Liver (tissue), 10 donors: ENCODE measurements at places on chromosomes 16 and 17.
A peak's percentile ranks its signal among the peaks of the same experiment; 100 is the strongest.

DNA sequence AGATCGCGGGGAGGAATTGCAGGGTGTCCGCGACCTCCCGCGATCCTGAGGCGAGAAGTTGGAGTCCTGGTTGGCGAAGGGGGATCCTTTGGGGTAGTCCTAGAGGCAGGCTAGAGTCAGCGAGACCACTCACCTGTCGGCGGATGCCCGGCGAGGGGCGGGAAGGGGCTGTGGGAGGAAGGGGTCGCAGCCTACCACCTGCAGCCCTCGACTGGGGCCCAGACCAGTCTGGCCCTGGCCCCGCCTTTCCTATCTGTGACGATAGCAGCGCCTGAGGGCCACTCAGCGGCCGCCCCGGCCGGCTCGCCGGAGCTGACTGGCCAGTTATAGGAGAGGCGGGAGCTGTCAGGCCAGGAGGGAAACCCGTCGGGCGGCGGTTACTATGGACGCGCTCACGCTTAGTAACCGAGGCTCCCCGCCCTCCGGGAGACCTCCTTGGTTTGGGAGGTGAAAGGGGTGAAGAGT is at the start of gene TEKT3:
Gene TEKT3, minus strand, starts transcription at position 213 of the 465 bp plus-strand sequence. CDS start 10,012 bp downstream, outside the sequence.
- DNase-seq: peak; percentile 67

- DNase-seq: no peak
Observed at GRCh38 chr17:80498242-80498919, 22.0 kb upstream of the NPTX1 start.

DNA sequence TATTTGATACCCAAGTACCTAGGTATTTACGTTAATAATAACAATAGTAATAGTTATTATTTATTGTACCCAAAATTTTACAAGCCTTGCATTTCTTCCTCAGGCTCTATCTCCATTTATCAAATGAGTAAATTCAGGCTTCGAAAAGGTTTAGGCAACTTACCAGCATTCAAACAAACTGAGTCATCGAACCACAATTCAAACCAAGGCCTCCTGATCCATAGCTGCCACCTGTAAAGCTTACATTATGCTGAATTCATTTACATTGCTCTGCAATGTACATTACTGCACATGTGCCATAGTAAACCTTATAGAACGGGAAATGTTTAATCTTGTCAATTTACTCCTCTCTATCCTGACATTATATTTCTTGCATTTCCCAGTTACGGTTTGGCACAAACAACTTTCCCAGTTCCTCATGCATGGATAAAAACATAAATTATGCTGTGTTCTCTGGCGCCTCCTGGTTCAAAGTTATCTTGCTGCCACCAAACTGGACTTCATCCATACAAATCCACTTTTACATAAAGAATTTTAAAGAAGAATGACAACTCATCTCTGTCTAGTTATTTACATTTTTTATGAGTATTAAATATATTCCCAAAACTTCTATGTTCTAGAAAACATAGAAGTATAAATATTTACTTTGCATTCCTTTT is 360.6 kb upstream of the SOX9 start:
- no peak for DNase-seq

DNA sequence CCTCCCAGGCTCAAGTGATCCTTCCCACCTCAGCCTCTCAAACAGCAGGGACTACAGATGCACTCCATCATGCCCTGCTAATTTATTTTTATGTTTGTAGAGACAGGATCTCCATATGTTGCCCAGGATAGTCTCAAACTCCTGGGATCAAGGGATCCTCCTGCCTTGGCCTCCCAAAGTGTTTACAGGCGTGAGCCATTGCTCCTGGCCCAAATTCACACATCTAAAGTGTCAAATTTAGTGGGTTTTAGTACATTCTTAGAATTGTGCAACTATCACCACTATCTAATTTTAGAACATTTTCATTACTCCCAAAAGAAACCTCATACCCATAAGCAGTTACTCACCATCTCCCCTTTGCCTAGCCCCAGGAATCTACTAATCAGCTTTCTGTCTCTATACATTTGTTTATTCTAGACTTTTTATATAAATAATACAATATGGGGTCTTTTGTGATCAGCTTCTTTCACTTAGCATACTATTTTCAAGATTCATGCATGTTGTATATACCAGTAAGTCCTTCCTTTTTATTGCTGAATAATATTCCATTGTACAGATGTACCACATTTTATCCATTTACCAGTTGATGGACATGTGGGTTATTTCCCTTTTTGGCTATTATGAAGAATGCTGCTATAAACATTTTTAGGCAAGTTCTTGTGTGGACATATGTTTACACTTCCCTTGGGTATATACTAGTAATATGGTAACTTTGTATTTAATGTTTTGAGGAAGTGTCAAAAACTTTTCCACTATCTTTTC is 25.1 kb upstream of the ITGA2B start:
- no peak for DNase-seq

- no peak for DNase-seq
Observed at GRCh38 chr16:83113317-83113716, 486.5 kb downstream of the CDH13 start.

DNA sequence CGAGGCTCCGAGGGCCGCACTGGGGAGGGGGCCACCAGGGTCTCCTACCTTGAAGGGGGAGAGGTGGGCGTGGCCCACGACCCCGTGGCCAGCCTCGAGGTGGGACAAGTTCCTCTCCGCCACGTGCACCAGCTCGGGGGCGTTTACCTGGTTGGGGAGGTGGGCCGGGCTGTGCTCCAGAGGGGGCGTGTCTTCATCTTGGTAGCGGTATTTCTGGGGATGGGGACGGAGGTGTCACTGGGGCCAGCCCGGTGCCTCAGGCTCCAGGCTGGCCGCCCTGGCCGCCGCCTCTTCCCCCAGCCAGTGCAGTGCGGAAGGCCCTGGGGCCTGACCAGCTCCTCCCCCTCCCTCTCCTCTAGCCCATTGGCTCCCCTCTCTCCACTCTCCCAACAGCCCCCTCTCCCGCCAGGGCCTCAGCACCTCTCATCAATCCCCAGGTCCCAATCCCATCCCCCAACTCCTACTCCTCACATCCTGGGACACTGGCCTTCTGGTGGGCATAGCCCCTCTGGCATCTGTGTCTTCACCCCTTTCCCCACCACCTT is 11.5 kb downstream of the DLG4 start:
- DNase-seq: no peak

GRCh38 chr16:72291121-72291520 is 119.2 kb upstream of the PMFBP1 start:
- no peak for DNase-seq

DNA sequence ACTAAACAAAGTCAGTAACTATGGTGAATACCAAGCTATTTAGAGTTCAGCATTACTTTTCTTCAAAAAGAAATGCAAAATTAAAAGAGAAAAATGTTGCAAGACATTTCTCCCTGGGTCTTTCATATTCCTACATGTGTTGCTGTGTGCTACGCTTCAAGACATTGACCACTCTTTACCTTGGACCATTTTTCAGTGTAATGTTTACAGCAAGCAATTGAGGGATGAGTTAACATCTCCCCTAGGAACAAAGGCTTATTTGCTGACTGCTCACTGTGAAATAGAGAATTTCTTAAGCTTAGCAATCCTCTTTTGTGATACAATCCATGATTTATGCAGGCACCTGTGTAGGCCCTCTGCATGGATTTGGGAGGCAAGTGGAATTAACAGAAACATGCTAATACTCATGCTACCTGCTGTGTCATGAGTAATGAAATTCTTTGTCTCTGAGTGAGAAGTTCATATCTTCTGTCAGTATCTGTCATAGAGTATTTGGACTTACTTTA is 1202.9 kb upstream of the CDH8 start:
- DNase-seq: no peak

GRCh38 chr17:14790521-14790920 is 474.6 kb downstream of the PMP22 start:
- no peak for DNase-seq

GRCh38 chr16:57986196-57986595 is 14.3 kb downstream of the ZNF319 start:
- DNase-seq: no peak

DNA sequence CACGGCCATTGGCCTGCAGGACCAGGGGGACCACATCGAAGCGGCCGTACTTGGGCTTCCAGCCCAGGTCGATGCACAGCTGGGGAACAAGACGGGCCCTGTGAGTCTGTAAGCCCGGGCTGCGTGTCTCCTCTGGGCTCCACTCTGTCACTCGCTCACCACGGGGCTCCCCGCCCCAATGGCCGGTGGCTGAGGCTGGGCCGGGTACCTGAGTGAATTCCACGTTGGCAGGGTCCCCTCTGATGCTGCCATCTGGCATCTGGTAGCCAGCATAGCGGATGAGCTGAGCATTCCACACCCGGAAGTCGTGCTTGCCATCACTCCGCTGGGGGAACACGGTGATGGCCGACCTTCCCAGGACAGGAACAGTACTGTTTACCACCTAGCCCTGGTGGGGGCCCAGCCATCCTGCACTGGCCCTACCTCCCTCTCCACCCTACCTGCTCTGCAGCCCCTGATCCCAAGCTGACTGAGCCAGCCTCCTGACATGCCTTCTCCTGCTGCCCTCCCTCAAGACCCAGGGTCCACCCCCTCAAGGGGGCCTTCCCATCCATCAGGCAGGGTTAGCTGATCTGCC is 19.4 kb downstream of the NOS2 start:
- DNase-seq: no peak

- no peak for DNase-seq
Observed at GRCh38 chr17:81239714-81240555, 817 bp downstream of the NDUFAF8 start.
